ENCODE measurements at places on chromosomes 5 and 9.

DNA sequence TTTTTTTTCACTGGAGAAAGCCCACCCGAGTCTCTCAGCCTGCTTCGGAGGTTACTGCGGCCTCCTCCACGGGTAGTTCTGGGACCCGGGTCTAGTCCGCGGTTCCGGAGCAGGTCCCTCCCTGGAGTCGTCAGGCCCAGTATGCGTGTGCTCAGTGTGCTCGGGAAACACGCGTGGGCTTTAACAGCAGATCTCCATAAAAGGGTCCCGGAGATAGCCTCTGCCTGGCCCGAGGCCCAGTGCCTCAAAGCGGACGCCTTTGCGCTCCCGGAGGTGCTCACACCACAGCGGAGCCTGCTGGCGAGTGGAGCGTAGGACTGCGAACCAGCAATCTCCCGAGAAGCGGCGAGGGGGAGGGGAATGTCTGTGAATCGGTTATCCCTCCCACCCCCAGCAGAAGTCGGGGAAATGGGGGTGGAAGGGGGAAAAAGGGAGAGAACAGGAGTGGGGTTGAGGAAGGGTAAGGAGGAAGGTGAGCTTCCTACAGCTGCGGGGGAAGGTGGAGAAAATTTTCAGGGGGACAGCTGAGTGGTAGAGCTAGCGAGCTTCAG is 28.7 kb downstream of the CDKN2A start:
- no peak for DNase-seq

- no peak for DNase-seq
These were observed 1098.8 kb downstream of the DTWD2 start for GRCh38 chr5:117889596-117889995.

DNA sequence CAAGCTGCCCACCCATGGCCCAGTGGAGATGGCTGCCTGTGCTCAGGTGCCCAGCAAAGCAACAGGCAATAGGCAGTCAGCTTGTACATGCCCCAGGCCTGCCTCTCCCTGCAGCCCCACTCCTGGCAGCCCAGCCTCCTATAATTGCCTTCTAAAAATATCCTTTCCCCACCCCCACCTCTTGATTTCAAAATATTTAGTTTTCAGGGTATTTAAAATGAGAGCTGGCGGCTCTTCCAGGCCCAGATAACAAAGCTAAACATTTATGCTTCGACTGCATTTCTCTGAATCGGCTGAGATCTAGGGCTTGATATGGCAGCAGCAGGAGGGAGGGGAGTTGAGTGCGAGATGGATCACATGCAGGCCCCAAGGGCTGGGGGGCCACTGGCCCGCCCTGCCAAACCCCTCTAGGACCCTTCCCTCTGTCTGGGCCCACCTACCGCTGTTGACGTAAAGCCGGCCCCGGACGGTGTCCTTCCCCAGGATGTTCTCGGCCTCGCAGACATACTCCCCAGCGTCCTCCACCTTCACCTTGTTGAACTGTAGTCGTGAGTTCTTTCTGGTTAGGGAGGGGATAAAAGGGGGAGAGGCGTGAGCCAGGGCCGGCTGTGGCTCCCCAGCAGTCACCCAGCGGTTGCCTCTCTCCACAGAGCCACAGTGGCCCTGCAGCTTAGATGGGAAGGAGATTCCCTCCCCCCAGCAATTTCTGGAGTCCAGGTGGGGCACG is 85.0 kb downstream of the PSD2 start:
- DNase-seq: no peak

- peak; percentile 74 for DNase-seq
These were observed 268.0 kb upstream of the MVB12B start for GRCh38 chr9:126058591-126058990.

GRCh38 chr5:138210985-138211384 is 2.1 kb downstream of the CDC23 start:
- no peak for DNase-seq

DNA sequence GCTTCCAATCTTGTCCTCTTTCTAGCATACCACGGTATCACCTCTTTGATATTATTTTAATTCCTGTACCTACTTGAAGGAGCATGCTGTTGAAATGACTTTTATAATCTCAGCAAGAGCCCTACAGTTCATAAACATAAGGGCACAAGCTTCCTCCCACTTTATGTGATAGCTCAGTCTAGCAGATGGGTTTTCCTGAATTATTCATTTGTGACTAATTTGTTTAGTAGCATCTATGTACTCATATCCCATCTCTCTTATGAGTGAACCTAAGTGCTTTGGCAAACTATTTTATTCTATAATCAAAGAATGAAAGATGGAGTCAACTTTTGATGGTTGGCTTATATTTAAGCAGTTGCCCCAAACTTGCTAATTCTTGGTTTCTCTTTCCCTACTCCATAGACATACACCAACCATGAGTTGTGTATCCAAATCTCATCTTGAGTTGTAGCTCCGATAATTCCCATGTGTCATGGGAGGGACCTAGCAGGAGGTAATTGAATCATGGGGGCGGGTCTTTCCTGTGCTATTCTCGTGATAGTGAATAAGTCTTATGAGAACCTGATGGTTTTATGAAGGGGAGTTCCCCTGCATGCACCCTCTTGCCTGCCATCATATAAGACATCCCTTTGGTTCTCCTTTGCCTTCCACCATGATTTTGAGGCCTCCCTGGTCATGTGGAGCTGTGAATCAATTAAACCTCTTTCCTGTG is 17.7 kb downstream of the TXNDC8 start:
- DNase-seq: no peak

GRCh38 chr5:145797336-145797735 is 37.8 kb downstream of the PRELID2 start:
- no peak for DNase-seq

DNA sequence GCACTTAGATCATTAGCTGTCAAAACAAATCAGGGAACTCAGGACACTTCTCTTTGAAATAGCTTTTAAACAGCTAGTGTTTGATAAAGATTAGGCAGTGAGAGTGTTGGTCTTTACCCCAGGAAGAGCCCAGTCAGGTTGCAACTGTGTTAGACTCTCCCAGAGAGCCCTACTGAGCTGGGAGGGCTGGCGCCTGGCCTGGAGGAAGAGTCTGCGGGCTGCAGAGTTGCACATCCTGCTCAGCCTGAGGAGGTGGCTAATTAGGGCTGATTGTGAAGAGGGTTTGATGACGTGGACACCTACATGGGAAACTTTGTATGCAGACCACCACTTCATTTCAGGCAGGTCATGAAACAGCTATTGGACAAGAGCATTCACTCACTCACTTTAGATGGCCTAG is 112.0 kb downstream of the TMEM174 start:
- no peak for DNase-seq

DNA sequence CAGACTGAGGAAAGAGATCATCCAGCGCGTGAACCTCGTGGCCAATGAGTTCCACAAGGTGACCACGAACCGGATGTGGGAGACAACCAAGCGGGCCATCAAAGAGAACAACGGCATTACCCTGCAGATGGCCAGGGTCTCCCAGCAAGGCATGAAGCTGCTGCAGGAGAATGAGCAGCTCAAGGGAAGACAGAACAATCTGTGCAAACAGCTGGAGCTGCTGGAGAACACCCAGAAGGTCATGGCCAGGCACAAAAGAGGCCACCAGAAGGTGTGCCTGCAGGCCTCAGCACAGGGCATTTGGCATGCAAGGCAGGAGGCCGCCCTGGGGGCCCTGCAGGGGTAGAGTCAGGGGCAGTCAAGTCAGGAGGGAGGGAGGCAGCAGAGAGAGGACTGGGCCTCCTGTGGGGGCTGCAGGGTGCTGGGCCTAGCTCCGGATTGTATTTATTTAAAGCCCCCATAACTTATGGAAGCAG is 4.2 kb downstream of the PTRH1 start:
- DNase-seq: no peak

GRCh38 chr5:158905281-158905680 is 194.4 kb downstream of the EBF1 start:
- no peak for DNase-seq

- DNase-seq: no peak
These were observed 39.7 kb upstream of the RNU6ATAC start for GRCh38 chr9:134204041-134204440.

- no peak for DNase-seq
These were observed 21.8 kb downstream of the TNIP1 start for GRCh38 chr5:151058891-151059489.

- no peak for DNase-seq
These were observed 92.7 kb upstream of the HAND1 start for GRCh38 chr5:154570572-154571324.

- DNase-seq: peak; percentile 5
These were observed 46.5 kb downstream of the DUSP1 start for GRCh38 chr5:172724242-172725183.

- no peak for DNase-seq
These were observed 8.7 kb upstream of the IRX4 start for GRCh38 chr5:1891391-1891790.

- no peak for DNase-seq
These were observed 4.7 kb downstream of the MRPL36 start for GRCh38 chr5:1794901-1795290.

- no peak for DNase-seq
These were observed 34.6 kb upstream of the PSD2 start for GRCh38 chr5:139761057-139761450.

DNA sequence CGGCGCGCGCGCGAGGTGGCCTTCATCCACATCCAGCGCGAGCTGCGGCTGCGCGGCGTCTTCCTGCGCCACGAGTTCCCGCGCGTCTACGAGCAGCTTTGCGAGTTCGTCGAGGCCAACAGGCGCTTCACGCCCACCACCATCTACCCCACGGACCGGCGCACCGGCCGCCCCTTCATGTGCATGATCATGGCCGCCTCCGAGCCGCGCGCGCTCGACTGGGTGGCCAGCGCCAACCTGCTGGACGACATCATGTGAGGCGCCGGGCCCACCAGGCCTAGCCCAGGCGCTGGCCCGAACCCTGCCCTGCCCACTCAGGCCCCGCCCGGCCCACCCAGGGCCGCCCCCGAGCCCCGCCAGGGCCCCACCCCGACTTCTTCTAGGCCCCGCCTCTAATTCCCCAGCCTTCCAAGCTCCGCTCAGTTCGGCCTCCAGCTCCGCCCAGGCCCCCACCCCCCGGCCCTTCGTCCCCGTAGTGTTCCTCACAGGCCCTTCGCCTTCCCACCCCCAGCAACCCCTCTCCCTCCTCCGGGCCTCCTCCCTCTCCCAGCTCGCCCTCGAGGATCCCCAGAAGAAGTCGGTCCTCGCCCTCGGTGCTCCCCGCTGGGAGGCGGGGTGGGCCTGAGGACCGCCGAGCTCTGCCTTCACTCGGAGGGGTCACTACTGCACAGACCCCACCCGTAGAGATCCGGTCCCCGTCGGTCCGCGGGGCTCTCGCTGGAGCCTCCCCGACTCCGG is 2.0 kb upstream of the PHPT1 start:
- DNase-seq: peak; percentile 92

- no peak for DNase-seq
These were observed 6.3 kb downstream of the PDE6A start for GRCh38 chr5:149938279-149938678.

DNA sequence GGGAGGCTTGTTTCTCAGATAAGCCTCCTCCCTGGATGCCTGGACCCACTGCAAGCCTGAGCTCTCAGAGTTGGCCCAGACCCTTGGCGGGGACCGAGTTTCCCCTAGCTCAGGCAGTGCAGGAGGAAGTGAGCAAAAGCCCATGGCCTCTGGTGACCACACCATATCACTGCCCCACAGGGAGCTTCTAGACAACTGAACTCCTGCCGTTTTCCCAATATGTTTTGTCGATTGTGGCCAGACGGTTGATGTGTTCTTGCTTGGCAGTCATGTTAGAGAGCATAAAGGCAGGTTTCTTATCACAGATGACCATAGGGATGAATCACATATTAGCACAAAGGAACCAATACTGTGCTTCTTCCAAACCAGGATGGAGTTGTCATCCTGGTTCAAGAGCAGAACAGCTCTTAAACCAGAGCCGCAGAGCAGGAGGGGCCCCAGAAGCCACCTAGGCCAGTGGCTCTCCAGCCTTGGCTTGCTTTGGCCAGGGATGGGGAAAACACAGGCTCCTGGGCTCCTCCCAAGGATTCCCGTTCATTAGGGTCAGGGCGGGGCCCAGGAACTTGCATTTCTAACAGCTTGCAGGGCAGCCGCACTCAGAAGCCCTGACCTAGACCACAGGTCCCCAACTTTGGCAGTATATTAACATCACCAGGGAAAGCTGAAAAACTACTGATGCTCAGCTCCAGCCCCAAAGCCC is 113.1 kb upstream of the TBC1D2 start:
- no peak for DNase-seq

- no peak for DNase-seq
These were observed 259.6 kb downstream of the TRPM3 start for GRCh38 chr9:70861797-70862196.

- DNase-seq: peak; percentile 25
These were observed 219.7 kb downstream of the TRPM3 start for GRCh38 chr9:70901746-70902145.

DNA sequence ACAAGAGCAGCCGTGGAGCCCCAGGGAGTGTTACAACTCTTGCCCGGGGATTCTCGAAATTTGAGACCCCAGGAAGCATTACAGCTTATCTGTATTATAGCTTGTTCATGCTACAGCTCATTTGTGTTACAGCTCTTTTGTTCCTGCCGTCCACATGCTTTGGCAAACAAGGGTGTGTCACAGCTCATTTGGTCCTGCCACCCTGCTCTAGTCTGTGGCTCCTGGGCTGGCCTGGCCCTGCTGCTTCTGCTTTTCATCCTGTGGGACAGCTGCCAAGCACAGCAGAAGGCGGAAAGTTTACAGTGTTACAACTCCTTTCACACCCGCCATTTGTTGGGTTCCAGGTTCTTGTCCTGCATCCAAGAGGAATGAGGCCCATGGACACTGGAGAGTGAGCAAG is 685.0 kb downstream of the SLCO4C1 start:
- no peak for DNase-seq

DNA sequence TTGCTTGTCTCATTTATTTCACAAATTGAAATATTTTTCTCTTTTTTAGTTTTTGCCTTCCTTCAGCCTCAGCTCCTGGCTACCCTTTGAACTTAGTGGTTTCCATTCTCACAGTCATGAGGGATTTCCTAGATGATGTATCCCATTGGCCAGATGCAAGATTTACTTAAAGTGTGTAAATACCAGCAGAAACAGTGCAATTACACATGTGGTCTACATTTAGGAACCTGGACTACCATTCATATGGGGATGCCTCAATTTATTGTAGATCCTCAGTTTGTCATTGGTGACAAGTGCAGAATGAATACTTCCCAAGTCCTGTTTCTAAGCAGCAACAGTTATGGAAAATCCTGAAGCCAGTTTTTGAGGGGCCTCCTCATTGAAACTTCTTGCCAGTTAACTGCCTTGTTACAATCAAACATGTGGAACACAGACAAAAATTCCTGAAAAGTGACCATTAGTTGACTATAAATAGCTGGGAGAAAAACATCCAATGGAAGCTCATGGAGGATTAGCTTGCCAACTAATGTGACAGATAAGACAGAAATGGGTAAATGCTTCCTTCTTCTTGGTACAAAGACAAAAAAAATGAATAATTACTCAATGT is 113.6 kb upstream of the FER start:
- no peak for DNase-seq

- DNase-seq: peak; percentile 83
These were observed 16.2 kb downstream of the DUSP1 start for GRCh38 chr5:172754596-172755356.

Measured in NCI-H82 (cell line).